ENCODE measurements at places on chromosomes 12 and 14. TPM values are rescaled to one million over a fixed set of nuclear protein-coding genes. Genes with fewer than 3 reads are reported as not detected.
A peak's percentile ranks its signal among the peaks of the same experiment; 100 is the strongest.

Gene LRCOL1
- not detected for total RNA-seq

DNA sequence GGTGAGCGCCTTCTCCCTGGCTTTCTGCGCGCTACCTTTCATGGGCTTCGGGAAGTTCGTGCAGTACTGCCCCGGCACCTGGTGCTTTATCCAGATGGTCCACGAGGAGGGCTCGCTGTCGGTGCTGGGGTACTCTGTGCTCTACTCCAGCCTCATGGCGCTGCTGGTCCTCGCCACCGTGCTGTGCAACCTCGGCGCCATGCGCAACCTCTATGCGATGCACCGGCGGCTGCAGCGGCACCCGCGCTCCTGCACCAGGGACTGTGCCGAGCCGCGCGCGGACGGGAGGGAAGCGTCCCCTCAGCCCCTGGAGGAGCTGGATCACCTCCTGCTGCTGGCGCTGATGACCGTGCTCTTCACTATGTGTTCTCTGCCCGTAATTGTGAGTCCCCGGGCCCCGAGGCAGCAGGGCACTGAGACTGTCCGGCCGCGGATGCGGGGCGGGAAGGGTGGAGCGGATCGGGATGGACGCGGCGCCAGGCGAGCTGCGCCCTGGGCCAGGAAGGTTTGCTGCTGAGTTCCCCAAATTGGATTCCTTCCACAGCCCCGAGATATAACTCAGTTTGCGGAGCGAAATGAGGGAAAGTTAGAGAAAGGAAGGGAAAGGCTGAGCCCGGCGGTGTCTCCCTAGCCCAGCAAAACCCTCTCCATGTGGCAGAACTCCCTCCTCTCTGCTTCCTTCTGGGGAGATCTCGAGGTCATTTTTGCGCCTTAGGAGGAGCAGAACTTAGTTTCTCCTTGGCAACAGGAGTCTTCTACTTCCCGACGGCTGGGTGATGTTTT lies 972 bp downstream of the PTGDR start:
- H3K27me3 ChIP-seq, result peaks cover 28% of the 10 kb centered on the region
- peaks cover 34% of the 10 kb centered on the region for H3K4me1 ChIP-seq
- DNase-seq, result peak; percentile 60

Gene LRP1
- total RNA-seq, result 83.1 TPM

Gene EGLN3
- 37.8 TPM for total RNA-seq

Gene SAMD15
- 0.93 TPM for total RNA-seq

DNA sequence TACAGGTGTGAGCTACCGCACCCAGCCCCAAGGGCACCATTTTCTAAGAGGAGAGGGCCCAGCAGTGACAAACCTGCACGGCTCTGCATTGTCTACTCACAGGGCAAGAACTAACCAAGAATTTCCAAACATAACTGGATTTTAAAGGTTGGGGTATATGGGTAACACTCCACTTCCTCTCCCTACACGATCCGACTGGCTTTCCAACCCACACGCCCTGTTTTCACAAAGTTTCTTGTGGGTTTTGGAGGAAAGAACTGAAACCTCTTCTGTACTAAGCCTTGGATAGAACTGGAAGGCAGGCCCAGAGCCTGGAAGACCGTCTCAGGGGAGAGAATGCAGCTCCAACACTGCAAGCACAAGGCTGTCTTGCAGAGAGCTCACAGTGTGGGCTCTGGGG lies 24.9 kb downstream of the SNRNP35 start:
- no peak overlapping the region for H3K27ac ChIP-seq
- H3K4me3 ChIP-seq, result no peak overlapping the region
- H3K27me3 ChIP-seq, result no peaks in the 10 kb centered on the region
- peaks cover 30% of the 10 kb centered on the region for H3K36me3 ChIP-seq
- DNase-seq, result no peak
